ENCODE measurements at places on chromosomes 6 and 20. TPM values are rescaled to one million over a fixed set of nuclear protein-coding genes. Genes with fewer than 3 reads are reported as not detected.

- no peak for DNase-seq
These were observed 256.6 kb downstream of the DLL1 start for GRCh38 chr6:170034294-170034693.

The RNF39 gene
- total RNA-seq, result 1.8 TPM

DNA sequence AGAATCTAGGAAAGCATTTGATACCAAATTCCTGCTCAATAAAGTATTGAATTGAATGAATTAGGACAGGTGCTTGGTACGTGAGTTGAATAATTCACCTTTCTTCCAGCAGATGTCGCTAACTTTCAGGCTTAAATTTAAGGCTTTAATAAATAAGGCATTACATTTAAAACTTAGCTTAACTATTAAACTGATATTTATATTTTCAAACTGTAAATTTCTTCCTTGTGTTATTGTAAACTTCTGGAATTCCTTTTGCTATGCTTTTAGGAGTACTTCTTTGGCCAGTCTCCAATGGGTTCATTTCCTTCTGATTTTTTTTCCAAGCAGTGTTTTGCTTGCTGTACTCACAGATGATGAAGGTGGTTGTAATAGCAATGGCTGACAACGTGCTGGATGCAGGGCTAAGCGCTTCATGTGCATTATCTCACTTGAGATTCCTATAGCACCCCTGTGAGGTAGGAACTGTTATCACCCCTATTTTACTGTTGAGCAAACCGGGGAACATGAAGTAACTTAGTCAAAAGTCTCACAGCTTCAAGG is 71.3 kb upstream of the SLC2A12 start:
- peak; percentile 72 for DNase-seq

DNA sequence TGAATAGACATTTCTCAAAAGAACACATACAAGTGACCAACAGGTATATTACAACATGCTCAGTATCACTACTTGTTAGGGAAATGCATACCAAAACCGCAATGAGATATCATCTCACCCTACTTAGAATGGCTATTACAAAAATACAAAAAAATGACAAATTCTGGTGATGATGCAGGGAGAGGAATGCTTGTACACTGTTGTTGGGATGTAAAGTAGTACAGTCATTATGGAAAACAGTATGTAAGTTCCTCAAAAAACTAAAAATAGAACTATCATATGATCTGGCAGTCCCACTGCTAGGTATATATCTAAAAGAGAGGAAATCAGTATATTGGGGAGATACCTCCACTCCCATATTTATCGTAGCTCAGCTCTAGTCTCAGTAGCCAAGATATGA is 10.9 kb upstream of the SLC17A5 start:
- DNase-seq, result no peak

DNA sequence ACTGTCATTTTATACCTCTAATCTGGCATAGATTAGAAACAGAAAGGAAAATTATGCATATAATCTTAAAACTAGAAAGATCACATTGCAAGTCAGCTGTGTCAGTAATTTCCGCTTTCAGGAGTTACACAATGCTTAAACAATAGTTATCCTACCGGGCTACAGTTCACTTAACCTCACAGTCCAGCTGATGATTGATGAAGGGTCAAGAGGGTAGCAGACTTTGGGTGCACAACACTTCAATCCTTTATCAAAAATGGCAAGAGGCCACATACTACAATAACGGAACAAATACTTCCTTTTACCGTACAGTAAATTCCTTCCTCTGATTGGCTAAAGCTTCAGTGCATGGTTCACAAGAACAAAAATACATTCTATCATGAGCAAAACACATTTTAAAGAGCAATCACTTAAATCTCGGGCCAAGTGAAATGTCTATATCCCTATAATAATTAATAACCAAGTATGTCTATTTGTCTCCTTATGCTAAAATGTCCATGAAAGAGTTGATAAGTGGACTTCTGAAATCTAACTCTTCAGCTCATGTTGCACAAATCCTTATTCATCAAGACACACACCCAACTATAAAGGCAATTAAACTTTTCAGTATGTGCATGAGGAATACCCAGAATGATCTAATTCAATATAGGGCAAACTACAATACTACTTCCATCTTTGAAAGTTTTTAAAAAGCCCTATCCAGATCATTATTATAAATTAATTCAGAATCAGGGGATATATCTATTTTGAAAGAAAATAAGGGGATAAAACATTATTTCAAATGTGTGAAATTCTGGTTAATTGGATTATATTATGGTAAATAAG is 76.8 kb downstream of the HIVEP2 start:
- peak; percentile 25 for DNase-seq

DNA sequence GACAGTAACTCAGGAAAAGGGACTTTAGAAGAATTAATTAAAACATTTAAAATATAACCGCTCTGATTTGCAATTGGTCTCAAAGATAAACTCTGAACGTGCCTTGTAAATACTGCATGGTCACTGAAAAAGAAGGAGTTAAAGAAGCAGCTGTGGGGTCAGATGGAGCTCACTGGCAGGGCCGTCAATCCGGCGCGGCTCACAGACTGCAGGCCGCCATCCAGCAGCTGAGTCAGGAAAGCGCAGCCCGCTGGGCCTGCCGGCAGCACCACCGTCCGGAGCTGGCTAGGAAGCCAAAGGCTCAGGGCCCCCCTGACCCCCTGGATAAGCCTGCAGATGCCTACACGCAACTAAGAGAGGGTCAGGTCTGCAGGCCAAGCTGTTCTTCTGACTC is 54.2 kb upstream of the FRMD1 start:
- DNase-seq, result peak; percentile 86

The EPHA7 gene
- 5.6 TPM for total RNA-seq

DNA sequence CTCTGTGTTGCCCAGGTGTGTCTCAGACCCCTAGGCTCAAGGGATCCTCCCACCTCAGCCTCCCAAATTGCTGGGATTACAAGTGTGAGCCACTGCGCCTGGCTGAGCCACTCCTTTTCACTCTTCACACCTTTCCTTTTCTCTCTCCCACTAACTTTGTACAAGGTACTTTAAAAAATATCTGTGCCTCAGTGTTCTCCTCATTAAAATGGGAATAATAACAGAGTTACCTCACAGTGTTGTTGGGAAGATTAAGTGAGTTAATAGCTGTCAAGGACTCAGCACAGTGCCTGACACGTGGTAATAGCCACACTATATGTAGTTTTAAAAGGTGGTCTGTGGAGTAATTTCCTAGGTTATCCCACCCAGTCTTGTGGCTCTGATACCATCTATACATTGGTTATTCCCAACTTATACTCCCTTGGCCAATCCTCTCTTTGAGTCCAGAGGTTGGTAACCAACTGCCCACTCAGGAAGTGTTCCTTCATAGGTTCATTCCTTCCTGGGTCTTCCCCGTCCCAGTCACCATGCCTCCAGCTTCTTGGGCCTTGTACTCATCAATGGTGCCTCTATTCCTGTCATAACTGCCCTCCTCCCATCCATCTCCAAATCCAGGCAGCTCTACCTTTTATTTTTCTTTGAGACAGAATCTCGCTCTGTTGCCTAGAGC is 78.6 kb upstream of the NAA20 start:
- no peak for DNase-seq

DNA sequence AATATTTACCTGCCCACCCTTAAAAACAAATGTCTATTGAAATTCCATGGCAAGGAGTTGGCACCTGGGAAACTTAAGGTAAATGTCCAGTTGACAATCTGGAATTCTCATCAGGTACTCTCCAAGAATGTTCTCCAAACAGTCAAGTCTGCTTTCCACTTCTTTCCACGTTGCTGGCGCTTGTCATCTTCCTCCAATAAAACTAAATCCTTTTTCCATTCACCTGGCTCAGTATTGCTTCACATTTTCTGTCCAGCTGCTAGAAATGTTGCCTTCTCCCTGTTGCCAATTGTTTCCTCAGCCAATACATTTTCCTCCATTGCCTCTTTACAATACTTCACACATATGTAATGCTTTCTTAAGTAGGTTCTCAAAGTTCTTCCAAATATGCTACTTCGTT is 1288.1 kb upstream of the MAP3K7 start:
- DNase-seq, result peak; percentile 66

The DNAH8 gene
- 3.0 TPM for total RNA-seq

The HLA-DQB2 gene
- not detected for total RNA-seq

GRCh38 chr6:154814063-154814462 is 80.8 kb downstream of the SCAF8 start:
- DNase-seq, result no peak

The NCOA3 gene
- total RNA-seq, result 35.8 TPM

DNA sequence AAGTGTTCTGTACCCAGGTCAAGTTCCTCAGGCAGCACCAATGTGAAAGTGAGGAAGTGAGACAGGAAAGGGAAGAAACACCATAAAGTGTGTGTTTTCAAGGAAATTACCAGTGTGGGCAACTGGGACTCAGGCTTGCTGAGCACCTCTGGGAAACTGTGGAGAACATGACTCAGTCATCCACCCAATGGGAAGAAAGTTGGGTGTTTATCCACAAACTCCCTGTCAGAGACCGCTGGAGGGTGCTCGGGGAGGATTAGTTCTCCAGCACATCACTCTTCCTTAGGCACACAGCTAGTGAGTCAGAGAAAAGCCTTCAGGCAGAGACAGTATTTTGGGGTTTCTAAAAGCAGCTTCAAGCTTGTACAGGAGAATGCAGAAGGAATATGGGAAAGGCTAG is 93.6 kb downstream of the PCSK2 start:
- no peak for DNase-seq

DNA sequence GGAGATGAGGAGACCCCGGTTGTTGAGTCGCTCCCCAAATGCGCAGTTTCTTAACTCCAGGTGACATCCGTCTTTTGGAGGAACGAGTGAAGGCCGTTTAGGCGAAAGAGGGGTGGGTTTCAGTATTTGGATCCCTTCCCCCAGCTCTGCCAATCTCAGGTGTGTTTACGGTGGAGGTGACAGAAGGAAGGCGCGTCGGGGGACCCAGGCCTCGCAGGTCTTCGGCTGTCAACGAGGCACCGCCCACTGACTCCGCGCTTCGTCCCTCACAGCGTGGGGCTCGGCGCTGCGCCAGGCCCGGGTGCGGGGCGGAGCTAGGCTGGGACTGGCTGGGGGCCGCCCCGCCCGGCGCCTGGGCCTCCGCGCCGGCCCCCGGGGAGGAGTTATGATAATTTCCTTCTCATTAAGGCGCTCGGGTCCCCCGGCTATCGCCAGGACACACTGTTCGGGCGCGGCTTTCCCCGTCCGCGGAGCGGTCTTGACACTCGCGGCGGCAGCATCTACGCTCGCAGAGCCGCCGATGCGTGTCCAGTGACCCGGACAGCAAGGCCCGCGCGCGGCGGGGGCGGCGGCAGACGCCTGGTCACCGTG is at the start of gene TFAP2C:
TFAP2C (plus strand) TSS at position 434 of the 591 bp plus-strand sequence. CDS start 239 bp downstream, outside the sequence.
- peak; percentile 80 for DNase-seq

GRCh38 chr20:62636446-62636845 is 5.9 kb upstream of the SLCO4A1 start:
- peak; percentile 64 for DNase-seq

The SCGN gene
- 0.62 TPM for total RNA-seq

GRCh38 chr20:38167851-38168760 is 3.0 kb upstream of the TGM2 start:
- DNase-seq, result no peak

- DNase-seq, result no peak
These were observed 209.0 kb upstream of the RSPO3 start for GRCh38 chr6:126909493-126909892.

GRCh38 chr20:13356591-13356990 is 135.5 kb downstream of the ISM1 start:
- DNase-seq, result no peak

DNA sequence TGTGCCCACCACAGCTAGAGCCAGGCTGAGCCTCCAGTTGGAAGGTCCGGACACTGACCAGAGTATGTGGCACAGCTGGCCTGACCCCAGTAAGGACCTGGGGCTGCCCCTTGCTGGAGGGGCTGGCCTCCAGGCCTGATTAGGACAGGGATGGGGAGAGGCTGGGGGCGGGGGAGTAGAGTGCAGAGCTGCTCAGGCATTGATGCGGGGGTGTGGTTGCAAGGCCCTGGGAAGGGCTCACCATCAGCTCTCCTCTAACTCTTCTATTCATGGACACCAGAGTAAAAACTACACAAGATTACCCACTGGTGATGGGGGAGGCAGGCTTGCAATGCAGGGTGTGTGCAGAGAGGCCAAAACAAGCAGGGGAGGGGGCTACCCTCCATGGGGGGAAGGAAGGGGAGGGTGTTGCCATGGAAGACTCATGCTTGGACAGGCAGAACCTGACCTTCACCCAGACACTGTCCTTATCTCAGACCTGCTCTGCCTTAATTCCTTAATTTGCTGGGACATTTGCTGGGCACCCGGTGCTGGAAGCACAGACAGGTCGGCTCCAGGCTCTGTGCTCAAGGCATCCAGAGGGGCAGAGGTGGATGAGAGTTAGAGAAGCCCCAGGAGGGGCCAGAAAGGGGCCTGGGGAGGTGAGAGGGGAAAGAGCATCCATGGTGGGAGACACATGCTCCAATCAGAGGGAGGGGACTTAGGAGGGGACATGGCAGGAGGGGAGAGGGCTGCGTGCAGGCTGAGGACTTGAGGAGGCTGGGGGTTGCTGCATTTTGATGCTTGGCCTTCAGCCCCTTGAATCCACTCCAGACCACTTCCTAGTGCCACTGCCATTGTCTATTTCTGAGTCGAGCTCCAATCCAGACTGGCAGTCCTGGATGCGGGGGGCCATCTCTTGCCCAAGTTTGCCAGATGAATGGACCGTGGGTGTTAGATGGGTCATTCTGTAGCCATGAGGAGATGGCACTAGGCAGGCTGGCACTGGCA is 7.6 kb upstream of the EMILIN3 start:
- no peak for DNase-seq

The STXBP5 gene
- total RNA-seq, result 33.7 TPM

The HAO1 gene
- not detected for total RNA-seq

GRCh38 chr6:119628691-119629594 is 279.4 kb upstream of the MAN1A1 start:
- DNase-seq, result no peak

The NT5DC1 gene
- total RNA-seq, result 6.8 TPM

The VWA7 gene
- 2.3 TPM for total RNA-seq

The NRN1 gene
- 12.3 TPM for total RNA-seq

The PLCB4 gene
- 16.4 TPM for total RNA-seq

- no peak for DNase-seq
These were observed 175.2 kb downstream of the ARID1B start for GRCh38 chr6:156952401-156952800.

DNA sequence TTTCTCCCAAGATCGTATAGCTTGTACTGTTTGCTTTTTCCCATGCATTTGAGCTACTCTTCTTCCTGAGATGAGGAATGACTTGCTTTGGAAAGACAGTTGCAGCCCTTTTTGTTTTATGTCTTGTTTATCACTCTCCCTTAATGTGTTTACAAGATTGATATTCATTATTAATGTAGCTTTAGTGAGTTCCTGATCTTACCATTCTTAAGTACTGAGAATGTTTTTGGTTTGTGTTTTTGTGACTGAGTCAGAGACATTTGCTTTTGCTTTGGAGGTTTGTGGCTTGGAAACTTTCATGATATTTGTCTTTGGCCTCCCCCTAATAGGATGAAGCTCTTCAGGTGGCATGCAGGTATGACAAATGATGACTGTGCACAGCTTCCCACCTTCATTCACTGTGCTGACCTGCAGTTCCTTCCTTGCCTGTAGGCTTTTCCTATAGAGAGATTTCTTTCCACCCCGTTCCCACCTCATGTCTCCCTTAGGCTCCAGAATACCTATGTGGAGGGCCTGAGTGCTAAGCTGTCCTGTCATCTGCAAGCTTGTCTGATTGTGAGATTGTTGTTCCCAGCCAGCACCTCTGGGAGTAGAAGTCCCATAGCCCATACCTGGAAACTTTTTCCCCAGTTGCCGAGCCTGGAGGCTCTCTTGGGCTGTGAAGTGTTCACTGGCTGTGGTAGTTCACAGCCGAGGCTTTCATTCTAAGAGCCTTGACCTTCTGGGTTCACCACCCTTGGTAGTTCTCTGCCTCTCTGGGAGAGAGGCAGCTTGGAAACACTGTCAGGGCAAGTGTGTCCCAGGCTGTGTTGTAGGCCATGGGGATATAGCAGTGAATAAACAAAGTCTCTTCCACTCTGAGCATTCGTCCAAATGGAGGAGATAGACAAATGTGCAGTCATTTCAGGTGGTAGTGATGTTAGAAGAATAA is 27.1 kb downstream of the CDS2 start:
- DNase-seq, result no peak

Data from tongue (tissue), 3 donors.